ENCODE measurements at places on chromosomes 3 and 15.

GRCh38 chr15:31387479-31388118 lies 61.0 kb downstream of the KLF13 start:
- no peaks in the 10 kb centered on the region for H3K36me3 ChIP-seq
- peak overlapping the region; percentile 77 for H3K27ac ChIP-seq
- peaks cover 18% of the 10 kb centered on the region for H3K4me1 ChIP-seq
- H3K27me3 ChIP-seq = no peaks in the 10 kb centered on the region
- DNase-seq = peak; percentile 87
- no peak overlapping the region for H3K4me3 ChIP-seq

DNA sequence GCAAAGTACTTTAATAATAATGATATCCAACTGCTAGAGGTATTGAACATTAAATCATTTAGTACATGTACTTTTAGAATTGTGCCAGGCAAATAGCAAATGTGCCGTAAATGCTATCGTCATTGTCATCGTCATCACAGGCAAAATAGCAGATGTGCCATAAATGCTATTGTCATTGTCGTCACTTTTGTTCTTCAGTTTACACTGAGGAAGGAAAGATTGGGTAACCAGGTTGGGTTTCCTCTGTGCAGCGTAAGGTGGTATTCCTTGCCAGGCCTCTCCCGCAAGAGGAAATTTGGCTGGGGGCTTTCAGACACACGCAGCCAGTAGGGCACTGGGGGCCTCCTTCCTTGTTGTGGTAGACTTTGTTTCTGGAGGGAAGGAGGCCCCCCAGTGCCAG lies 26.4 kb downstream of the ABHD17C start:
- H3K27me3 ChIP-seq = no peaks in the 10 kb centered on the region
- H3K36me3 ChIP-seq = no peaks in the 10 kb centered on the region
- no peak overlapping the region for H3K27ac ChIP-seq
- no peak for DNase-seq
- no peaks in the 10 kb centered on the region for H3K4me1 ChIP-seq
- H3K4me3 ChIP-seq = no peak overlapping the region

GRCh38 chr15:73873889-73874511 lies 636 bp downstream of the TBC1D21 start:
- DNase-seq = no peak
- no peaks in the 10 kb centered on the region for H3K36me3 ChIP-seq
- no peak overlapping the region for H3K4me3 ChIP-seq

DNA sequence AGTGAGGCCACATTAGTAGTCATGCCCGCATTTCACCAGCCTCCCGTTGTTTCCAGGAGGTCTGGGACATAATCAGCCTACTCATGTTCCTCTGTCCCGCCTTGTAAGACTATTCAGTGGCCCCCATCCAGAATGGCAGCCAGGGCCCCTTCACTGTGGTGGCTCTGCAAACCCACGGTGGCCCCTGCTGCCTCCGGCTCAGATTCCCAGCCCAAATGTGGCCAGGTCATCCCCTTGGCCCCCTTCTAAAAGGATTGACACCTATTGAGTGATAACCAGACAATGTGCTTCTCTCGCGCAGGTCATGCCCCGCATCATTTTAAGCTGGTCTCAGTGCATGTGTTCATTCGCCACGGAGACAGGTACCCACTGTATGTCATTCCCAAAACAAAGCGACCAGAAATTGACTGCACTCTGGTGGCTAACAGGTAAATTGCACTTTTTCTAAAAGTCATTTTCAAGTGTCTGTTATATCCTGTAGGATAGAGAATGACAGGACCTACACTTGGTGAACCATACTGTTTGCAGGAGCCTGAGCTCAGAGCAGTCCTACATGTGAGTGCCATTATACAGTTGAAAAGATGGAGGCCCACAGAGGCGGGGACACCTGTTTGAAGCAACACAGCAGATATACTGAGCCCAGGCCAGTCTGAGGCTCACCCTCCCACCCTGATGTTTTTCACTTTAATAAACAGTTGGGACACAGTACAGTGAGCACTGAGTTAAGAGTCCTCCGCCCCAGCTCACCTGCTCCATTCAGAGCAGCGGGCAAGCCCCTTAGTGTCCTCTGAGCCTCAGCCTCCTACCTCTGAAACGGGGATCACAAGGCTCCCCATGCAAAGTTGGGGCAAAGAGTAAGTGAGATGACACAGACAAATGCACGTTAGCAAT lies 47.7 kb downstream of the PXYLP1 start:
- H3K27ac ChIP-seq = peak overlapping the region; percentile 68
- H3K4me1 ChIP-seq = no peaks in the 10 kb centered on the region
- DNase-seq = no peak
- H3K4me3 ChIP-seq = no peak overlapping the region
- H3K36me3 ChIP-seq = no peaks in the 10 kb centered on the region

- H3K36me3 ChIP-seq = no peaks in the 10 kb centered on the region
- H3K27ac ChIP-seq = no peak overlapping the region
- H3K4me1 ChIP-seq = peaks cover 24% of the 10 kb centered on the region
- no peak overlapping the region for H3K4me3 ChIP-seq
Observed at GRCh38 chr3:39806820-39807219, 2.6 kb upstream of the MYRIP start.

DNA sequence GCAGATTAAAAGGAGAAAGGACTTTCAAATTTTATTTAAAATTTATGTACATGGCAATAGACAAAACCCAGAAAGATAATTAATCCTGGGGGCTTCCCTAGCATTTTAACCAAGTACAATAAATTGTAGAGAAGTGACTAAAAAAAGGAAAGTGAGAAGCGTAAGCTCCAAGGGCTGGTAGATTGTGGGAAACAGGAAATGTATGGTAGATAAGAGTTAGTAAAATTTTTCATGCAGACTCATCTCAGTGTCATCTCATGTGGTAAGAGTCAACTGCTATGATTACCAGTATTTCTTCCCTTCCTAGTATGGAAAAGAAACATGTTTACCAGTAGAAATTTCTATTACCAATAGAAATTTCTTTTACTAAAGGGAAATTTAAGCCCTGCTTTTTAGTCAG lies 464.3 kb upstream of the AGTR1 start:
- no peak overlapping the region for H3K4me3 ChIP-seq
- no peak overlapping the region for H3K27ac ChIP-seq
- H3K36me3 ChIP-seq = no peaks in the 10 kb centered on the region
- H3K27me3 ChIP-seq = no peaks in the 10 kb centered on the region
- H3K4me1 ChIP-seq = no peaks in the 10 kb centered on the region

DNA sequence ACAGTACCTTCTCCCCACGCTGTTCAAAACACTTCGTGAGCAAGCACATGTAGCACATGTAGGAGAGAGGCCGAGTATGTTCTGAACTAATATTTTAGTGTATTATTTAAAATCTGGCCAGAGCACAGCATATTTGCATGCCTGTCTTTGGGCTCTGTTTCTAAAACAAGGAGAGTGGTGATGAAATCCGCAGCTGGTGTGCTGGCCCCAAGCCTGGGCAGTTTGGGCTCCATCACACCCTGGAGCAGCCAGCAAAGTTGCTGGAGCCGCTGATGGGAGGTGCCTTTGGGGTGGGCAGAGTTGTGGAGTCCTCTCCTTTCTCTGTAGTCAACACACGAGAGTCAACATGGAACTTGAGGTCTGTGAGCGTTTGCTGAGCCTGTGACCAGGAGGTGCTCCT lies 116.6 kb downstream of the SLCO3A1 start:
- no peak overlapping the region for H3K4me3 ChIP-seq
- H3K4me1 ChIP-seq = no peaks in the 10 kb centered on the region
- DNase-seq = peak; percentile 75
- H3K27me3 ChIP-seq = no peaks in the 10 kb centered on the region
